ENCODE measurements at places on chromosomes 2 and 18.

GRCh38 chr18:41938445-41938844, 16.6 kb upstream of the PIK3C3 start:
- no peak overlapping the region for H3K4me3 ChIP-seq
- peaks cover 10% of the 10 kb centered on the region for H3K4me1 ChIP-seq
- H3K27ac ChIP-seq = no peak overlapping the region
- H3K27me3 ChIP-seq = peaks cover under 1% of the 10 kb centered on the region
- H3K36me3 ChIP-seq = no peaks in the 10 kb centered on the region

DNA sequence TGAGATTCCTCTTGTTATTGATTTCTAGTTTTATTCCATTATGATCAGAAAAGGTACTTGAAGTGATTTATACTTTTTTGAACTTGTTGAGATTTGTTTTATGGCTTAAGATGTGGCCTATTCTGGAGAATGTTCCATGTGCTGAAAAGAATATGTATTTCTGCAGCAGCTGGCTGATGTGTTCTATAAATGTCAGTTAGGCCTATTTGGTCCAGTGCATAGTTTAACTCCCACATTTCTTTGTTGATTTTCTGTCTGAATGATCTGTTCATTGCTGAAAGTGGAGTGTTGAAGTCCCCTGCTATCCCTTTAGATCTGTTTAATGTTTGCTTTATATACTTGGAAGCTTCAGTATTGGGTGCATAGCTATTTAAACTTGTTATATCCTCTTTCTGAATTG, 7.1 kb upstream of the OR6B2 start:
- no peaks in the 10 kb centered on the region for H3K36me3 ChIP-seq
- no peaks in the 10 kb centered on the region for H3K27me3 ChIP-seq
- H3K4me1 ChIP-seq = no peaks in the 10 kb centered on the region
- H3K4me3 ChIP-seq = no peak overlapping the region
- no peak overlapping the region for H3K27ac ChIP-seq

GRCh38 chr2:8510519-8510918, 171.3 kb upstream of the ID2 start:
- no peaks in the 10 kb centered on the region for H3K27me3 ChIP-seq
- H3K36me3 ChIP-seq = peaks cover 6% of the 10 kb centered on the region
- no peaks in the 10 kb centered on the region for H3K4me1 ChIP-seq
- no peak for DNase-seq
- no peak overlapping the region for H3K4me3 ChIP-seq

DNA sequence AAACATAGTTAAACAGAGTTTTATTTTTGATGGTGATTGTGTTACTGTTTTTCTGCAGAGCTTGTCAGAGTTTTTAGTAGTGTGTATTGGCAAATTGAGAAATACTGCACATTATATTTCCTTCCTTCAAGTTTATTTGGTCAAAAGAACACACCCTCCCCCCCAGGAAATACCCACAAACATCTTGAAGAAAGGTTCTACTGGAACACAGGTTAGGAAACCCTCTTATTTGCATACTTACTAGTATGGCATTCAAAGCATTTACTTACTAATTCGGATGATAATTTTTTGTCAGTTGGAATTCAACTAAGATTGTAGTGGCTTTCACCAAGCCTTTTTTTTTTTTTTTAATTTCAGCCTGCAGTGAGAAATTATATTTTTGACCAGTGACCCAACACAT, 9.1 kb downstream of the CAB39 start:
- H3K27ac ChIP-seq = peak overlapping the region; percentile 73
- no peaks in the 10 kb centered on the region for H3K27me3 ChIP-seq
- H3K4me3 ChIP-seq = peak overlapping the region; percentile 37
- peak; percentile 30 for DNase-seq
- H3K36me3 ChIP-seq = peaks cover 27% of the 10 kb centered on the region
- peaks cover 31% of the 10 kb centered on the region for H3K4me1 ChIP-seq

- H3K4me3 ChIP-seq = no peak overlapping the region
- H3K27ac ChIP-seq = no peak overlapping the region
- H3K36me3 ChIP-seq = no peaks in the 10 kb centered on the region
- no peaks in the 10 kb centered on the region for H3K27me3 ChIP-seq
- H3K4me1 ChIP-seq = peaks cover 6% of the 10 kb centered on the region
- DNase-seq = no peak
Observed at GRCh38 chr18:52190631-52191030, 149.4 kb upstream of the DCC start.

GRCh38 chr2:23925702-23926289, 1.1 kb downstream of the ATAD2B start:
- H3K27ac ChIP-seq = peak overlapping the region; percentile 99
- peaks cover 18% of the 10 kb centered on the region for H3K36me3 ChIP-seq
- H3K4me3 ChIP-seq = peak overlapping the region; percentile 98
- H3K27me3 ChIP-seq = no peaks in the 10 kb centered on the region
- H3K4me1 ChIP-seq = peaks cover 38% of the 10 kb centered on the region

DNA sequence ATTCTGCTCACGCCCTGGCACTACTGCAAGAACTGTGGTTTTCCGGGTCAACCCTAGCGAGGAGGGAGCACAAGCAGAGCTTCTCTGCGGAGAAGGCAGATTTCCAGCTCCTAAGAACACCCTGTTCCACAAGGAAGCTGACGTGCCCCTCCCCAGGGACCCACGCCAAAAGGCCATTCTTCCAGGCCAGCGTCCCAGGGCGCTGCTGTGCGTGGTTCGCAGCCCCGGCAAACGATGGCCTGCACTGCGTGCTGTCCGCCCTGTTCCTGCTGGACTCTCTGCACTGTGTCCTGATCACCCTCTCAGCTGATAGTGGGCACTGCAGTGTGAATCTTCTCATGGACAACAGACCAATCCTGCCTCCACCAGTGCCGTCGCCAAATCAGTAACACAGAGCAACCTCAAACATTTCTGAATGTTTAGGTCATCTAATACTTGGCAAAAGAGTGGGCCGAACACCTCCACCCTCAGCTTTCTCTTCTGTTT, 49.1 kb downstream of the ADI1 start:
- H3K36me3 ChIP-seq = peaks cover 39% of the 10 kb centered on the region
- H3K4me1 ChIP-seq = peaks cover 51% of the 10 kb centered on the region
- peak overlapping the region; percentile 95 for H3K27ac ChIP-seq
- no peaks in the 10 kb centered on the region for H3K27me3 ChIP-seq
- DNase-seq = peak; percentile 82

- peaks cover 14% of the 10 kb centered on the region for H3K4me1 ChIP-seq
- H3K4me3 ChIP-seq = no peak overlapping the region
- no peaks in the 10 kb centered on the region for H3K27me3 ChIP-seq
- no peaks in the 10 kb centered on the region for H3K36me3 ChIP-seq
- H3K27ac ChIP-seq = peak overlapping the region; percentile 93
- peak; percentile 79 for DNase-seq
Observed at GRCh38 chr2:209431701-209432100, 7.9 kb downstream of the MAP2 start.

DNA sequence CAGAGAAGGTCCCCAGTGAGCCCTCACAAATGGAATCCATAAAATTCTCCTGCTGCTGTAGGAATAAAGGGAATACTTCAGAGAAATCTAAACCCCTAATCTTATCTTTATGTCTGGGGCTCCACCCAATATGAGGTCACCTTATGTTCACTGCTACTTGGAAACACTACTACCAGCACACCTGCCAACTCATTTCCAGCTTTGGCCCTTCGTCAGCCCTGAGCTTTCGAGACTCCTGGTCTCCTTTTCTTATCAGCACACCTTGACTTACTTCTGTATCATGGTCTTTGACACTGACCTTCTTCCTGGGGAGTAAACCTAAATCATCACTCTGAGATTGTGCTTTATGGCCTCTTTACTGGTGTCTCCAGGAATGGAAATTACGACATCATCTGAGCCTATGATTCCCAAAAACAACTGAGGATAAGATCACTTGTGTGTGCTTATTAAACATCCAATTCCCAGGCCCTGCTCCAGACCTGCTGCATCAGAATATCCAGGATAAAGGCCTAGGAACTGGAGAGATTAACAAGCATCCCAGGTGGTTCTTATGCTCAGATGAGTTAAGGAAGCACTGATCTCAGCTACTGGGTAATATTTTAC, 22.2 kb upstream of the ASNSD1 start:
- no peak for DNase-seq
- no peaks in the 10 kb centered on the region for H3K27me3 ChIP-seq
- H3K27ac ChIP-seq = no peak overlapping the region
- no peaks in the 10 kb centered on the region for H3K36me3 ChIP-seq

DNA sequence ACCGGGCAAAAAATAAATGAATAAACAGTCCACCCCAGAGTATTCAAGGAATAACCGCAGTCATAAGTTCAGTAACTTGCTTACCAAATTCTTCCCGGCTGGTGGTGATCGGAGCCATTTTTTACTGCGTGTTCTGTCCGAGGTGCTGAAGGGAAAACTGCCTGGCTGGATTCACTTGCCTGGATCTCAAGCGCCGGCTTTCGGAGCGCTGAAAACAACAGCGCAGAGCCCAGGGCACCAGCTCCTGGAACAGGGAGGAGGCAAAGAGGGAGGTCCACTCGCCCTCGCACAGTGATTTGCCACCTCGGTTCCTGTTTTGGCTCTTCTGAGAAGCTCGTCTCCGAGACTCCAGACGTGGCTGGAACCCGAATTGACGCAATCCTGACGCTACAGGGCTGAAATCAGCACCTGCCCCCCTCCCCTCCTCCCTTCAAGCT, at the start of gene SYT4:
TSS of gene SYT4 (minus strand) at position 327 of the 437 bp plus-strand sequence. CDS start at position 118, 209 bp downstream.
- H3K4me3 ChIP-seq = no peak within 1 kb of the TSS
- DNase-seq = peak; percentile 56
- peaks cover 73% of the 10 kb centered on the region for H3K27me3 ChIP-seq
- no peak within 1 kb of the TSS for H3K27ac ChIP-seq
- H3K4me1 ChIP-seq = no peaks in the 10 kb centered on the region

DNA sequence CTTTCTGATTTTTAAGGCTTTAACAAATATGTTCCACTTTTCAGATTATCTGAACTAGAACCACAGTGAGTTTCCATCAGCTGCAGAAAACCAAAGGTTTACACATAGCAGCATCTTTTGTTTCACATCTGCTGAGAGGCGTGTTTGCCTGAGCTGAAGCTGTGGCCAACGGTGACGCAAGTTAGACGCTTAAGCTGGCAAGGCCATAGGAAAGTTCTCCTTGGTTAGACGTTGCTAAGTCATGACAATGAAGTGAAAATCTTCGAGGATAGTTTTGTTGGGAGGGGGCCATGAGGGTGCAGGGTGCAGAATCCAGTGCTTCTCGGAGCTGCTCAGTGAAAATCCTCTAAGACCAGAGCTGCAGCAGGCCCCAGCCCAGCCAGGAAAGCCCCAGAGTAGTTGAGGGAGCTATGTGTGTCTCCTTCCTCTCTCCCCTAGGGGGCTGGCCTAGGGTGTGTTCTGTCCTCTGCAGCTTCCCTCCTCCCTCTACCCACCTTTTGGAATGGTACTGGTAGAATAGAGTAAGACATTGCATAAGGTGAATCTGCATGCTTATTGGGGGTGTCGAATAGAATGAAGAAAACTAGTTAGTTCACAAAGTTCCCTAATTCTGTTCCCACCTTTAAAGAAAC, 105.4 kb downstream of the FHOD3 start:
- no peaks in the 10 kb centered on the region for H3K27me3 ChIP-seq
- peaks cover 27% of the 10 kb centered on the region for H3K4me1 ChIP-seq
- no peak for DNase-seq
- no peak overlapping the region for H3K27ac ChIP-seq
- H3K36me3 ChIP-seq = peaks cover 5% of the 10 kb centered on the region
